ENCODE measurements at places on chromosomes 7 and 10. TPM values are rescaled to one million over a fixed set of nuclear protein-coding genes. Genes with fewer than 3 reads are reported as not detected.
A peak's percentile ranks its signal among the peaks of the same experiment; 100 is the strongest.

STOX1 gene
- 2.5 TPM for total RNA-seq

CAV2 gene
- 143 TPM for total RNA-seq

PSMA2 gene
- total RNA-seq, result 52.3 TPM

- DNase-seq, result no peak
Measured at GRCh38 chr7:15305002-15305600, 256.7 kb downstream of the AGMO start.

GRCh38 chr7:71912476-71912875 is 499.7 kb downstream of the CALN1 start:
- DNase-seq, result no peak

- DNase-seq, result no peak
Measured at GRCh38 chr10:23311034-23311433, 33.6 kb downstream of the C10orf67 start.

- no peak for DNase-seq
Measured at GRCh38 chr7:158108646-158109293, 478.9 kb downstream of the PTPRN2 start.

GRCh38 chr10:46327685-46328084 is 40.9 kb downstream of the ANTXRL start:
- DNase-seq, result no peak

NKX2-3 gene
- not detected for total RNA-seq

DNA sequence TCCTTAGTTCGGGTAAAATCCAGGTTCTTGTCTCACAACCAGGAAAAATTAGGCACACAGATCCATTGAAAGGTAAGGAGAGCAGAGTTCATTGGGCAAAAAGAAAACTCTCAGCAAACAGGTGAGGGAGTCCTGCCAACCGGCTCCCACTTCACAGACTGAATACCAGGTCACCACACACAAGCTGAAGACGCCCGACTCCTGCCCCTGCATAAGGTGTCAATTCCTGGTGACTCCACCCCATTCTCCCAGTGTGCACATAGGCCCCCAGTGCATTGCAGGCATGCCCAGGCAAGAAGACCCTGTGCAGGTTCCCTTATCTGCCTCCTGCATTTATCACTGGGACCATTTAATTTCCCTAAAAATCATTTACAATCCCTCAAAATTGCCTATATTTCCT is 354.6 kb downstream of the LRRTM3 start:
- no peak for DNase-seq

DNA sequence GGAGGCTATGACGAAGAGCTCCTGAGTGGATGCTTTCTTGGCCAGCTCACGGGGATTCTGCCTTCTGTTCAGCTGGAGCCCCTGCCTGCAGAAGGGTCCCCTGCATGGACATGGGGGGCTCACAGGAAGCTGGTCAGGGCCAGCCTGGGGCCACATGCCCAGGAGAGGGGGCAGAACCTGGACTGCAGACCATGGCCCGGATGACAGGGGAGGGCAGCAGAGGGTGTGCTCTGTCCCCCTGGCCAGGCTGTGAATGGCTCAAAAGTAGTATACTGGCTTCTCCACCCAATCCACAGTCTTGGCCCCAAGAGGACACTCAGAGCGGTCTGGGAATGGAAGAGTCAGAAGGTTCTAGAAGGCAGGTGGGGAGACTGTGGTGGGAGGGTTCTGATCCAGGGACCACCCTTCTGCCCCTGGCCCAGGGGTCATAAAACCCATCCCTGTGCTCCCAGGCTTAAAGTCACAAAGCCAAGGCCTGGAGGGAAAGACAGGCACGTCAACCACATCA is 40.3 kb downstream of the PPIF start:
- DNase-seq, result no peak

GPRIN2 gene
- 42.1 TPM for total RNA-seq

TRIM73 gene
- total RNA-seq, result 5.6 TPM

GRCh38 chr7:22083704-22084240 is 138.1 kb upstream of the CDCA7L start:
- DNase-seq, result no peak

FOXP2 gene
- 10.1 TPM for total RNA-seq

DNA sequence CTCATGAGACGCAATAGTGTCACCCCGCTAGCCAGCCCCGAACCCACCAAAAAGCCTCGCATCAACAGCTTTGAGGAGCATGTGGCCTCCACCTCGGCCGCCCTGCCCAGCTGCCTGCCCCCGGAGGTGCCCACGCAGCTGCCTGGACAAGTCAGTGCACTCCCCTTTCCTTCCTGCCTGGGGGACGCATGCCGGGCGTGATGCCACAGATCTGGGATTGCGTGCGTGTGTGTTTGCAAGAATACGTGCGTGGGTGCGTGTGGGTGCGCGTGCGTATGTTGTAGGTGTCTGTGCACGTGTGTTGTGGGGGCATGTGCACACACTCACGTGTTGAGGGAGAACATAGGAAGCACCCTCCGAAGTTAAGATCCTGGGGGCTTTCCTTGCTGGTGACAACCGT is 23.5 kb downstream of the PFKFB3 start:
- peak; percentile 20 for DNase-seq

GRCh38 chr7:81159402-81159801 is 240.6 kb upstream of the SEMA3C start:
- DNase-seq, result no peak

GRCh38 chr7:142851919-142852318 is 3.0 kb upstream of the EPHB6 start:
- no peak for DNase-seq

- DNase-seq, result no peak
Measured at GRCh38 chr10:72260976-72261783, 12.5 kb upstream of the DDIT4 start.

CALML3 gene
- total RNA-seq, result not detected

GRCh38 chr10:110344622-110345021 is 39.9 kb upstream of the SMNDC1 start:
- no peak for DNase-seq

TFR2 gene
- total RNA-seq, result 0.35 TPM

DNA sequence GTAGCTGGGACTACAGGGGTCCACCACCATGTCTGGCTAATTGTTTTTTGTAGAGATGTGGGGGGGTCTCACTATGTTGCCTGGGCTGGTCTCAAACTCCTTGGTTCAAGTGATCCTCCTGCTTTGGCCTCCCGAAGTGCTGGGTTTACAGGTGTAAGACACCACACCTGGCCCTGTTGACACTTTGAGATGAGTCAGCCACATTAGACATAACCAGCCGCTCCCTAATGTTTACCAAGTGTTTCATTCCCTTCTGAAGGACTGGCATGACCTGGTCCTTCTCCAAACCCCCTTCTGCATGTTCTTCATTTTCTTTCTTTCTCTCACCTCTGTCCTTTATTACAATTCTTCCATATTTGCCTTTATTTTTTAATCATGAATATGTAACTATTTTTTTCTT is 67.8 kb downstream of the TAF3 start:
- no peak for DNase-seq

- DNase-seq, result no peak
Measured at GRCh38 chr7:158064631-158065030, 523.0 kb downstream of the PTPRN2 start.

SFR1 gene
- total RNA-seq, result 7.4 TPM

DNA sequence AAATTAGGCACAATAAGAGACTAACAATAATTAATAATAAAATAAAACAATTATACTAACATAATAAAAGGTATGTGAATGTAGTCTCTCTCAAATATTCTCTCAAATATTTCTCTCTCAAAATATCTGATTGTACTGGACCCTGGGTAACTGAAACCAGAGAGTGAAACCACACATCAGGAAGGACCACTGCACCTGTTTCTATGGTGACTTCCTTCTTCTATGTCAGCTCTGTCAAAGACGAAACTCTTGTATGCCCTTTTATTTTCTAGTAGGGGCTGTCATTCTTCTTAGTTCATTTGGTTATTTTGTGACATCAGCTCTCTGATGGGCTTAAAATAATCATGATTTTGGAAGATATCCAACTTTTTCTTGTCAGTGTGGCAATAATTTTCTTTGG is 428.0 kb upstream of the TPK1 start:
- DNase-seq, result no peak

MARVELD1 gene
- total RNA-seq, result 36.5 TPM

OSBPL3 gene
- 24.9 TPM for total RNA-seq

- no peak for DNase-seq
Measured at GRCh38 chr7:124072603-124073309, 39.9 kb upstream of the TMEM229A start.

DNA sequence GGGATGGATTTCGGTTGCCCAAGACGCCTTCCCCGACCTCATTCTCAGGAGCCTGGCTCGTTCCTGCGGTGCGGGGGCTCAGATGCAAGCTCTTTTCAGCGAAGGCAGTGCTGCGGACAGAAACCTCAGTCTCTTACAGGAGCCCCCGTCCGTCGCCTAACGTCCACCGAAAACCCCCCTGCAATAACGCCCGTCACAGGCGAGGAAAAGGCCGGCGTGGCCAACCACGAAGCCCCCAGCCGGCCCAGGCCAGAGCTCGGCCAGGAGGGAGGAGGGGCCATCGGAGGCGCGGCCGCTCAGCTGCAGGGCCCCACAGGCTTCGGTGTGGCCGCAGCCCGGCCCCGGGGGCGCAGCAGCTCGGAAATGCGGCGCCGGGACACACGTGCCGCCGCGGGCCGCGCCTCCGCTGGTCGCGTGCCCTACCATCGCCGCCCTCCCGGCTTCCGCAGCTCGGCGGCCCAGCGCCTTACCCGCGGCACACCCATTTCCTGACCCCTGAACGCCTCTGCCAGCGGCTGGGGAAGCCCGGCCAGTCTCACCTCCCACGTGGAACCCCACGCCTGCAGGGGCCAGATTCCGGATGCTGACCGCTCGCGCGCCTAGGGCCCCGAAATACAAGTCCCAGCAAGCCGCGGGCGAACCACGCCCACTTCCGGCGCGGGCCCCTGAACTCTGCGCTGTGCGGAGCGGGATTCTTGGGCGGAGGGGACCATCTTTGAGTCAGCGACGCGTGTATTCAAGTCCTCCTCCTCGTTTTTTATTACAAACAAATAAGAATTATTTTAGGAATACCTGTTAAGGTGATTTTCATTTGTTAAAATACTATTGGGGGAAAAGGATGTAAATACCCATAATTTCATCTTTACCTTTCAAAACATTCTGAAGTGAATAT is at the start of gene ZNF239:
TSS of gene ZNF239 (minus strand) at position 616 of the 892 bp plus-strand sequence. CDS start 16,537 bp downstream, outside the sequence.
- peak; percentile 95 for DNase-seq

DNA sequence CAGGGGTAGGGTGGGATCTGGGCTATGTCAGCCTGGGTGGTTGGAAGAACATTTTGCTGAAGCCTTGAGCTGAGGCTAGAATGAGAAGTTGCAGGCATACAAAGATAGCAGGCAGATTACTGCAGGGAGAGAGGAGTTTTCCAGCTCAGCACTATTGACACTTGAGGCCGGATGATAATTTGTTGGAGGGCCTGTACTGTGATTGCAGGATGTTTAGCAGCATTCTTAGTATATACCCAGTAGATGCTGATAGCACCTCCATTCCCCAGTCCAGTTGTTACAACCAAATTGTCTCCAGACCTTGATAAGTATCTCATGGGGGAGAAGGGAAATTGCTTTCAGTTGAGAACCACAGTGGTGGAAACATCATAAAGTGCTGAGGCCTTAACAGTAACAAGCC is 158.6 kb upstream of the CHRM2 start:
- no peak for DNase-seq

DNA sequence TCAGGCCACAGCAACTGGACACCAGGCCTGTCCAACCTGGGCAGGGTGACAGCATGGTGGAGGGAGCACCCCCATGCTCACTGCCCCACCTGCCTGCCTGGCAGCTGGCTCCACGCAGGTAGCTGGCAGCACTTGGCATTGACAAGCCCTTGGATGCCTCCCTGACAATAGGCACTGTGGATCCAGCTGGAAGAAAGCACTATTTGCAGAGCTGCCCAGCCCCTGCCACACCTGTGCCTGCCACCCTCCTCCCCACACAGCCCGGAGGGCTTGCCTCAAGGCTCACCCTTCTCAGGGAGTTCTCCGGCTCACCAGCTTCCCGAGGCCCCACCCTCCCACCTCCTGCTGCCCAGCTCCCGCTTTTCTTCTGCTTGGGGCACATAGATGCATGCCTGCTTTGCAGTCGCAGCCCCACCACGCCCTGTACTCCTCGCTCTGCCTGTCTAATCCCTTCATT is 160.1 kb downstream of the NEURL1 start:
- peak; percentile 58 for DNase-seq

TRIL gene
- total RNA-seq, result 6.4 TPM

- no peak for DNase-seq
Measured at GRCh38 chr10:24974976-24975375, 22.6 kb upstream of the PRTFDC1 start.

SEMA3C gene
- total RNA-seq, result 34.8 TPM

GRCh38 chr7:307970-308369 is 18.0 kb downstream of the FOXL3 start:
- DNase-seq, result no peak

GRCh38 chr10:132198381-132199181 is 11.8 kb downstream of the DPYSL4 start:
- DNase-seq, result peak; percentile 45

DNA sequence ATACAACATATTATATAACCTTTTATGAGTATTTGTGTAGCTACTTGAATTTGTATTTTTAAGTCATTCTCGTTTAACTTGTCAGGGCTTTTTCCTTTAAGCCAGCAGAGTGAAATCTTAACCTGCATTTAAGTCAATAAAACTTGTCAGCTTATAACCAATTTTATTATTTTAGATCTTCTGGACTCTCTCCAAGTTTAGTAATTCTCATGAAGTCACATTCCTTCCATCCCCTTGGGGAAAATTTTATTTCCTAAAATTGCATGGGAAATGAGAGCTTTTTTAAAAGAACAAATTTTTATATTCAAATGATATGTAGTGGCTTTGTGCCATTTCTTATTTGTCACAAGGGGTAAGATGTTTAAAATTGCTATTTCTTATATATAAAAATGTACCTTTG is 74.0 kb downstream of the SEPTIN7 start:
- no peak for DNase-seq

CLRN3 gene
- not detected for total RNA-seq

DNA sequence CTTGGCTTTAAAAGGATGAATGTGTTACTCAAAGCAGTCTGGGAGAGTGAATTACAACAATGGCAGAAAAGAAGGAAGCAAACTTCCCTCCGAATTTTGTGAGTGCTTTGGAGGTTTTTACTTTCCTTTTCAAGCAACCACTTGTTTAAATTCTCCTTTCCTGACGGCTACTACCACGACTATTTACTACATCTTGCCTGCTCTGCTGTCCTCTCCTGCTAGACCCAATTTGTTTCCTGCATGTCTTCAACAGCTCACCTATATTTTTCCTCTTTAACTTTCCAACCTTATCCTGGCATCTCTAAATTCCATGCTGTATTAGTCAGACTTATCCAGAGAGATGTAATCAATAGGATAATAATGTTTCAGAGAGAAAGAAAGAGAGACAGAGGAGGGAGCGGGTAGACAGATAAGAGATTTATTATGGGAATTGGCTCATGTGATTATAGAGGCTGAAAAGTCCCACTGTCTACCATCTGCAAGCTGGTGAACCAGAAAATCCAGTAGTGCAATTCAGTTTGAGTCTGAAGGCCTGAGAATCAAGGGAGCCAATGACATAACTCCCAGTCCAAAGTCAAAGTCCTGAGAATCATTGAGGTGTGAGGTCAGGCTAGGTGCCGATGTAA is 42.8 kb upstream of the SLC13A1 start:
- no peak for DNase-seq

Measured in lower lobe of right lung (tissue), 2 donors.